Upper lobe of left lung (tissue), 6 donors: ENCODE measurements at places on chromosomes 1 and 21.
A peak's percentile ranks its signal among the peaks of the same experiment; 100 is the strongest.

GRCh38 chr21:44539991-44540666 is at the start of gene KRTAP10-1:
KRTAP10-1 (minus strand) TSS chr21:44540195; CDS start chr21:44540150, 45 bp downstream.
- no peak for DNase-seq

- peak; percentile 84 for DNase-seq
These were observed 14.4 kb downstream of the NOC2L start for GRCh38 chr1:944341-945325.

GRCh38 chr1:242405947-242406346 is 118.5 kb downstream of the PLD5 start:
- DNase-seq, result no peak

DNA sequence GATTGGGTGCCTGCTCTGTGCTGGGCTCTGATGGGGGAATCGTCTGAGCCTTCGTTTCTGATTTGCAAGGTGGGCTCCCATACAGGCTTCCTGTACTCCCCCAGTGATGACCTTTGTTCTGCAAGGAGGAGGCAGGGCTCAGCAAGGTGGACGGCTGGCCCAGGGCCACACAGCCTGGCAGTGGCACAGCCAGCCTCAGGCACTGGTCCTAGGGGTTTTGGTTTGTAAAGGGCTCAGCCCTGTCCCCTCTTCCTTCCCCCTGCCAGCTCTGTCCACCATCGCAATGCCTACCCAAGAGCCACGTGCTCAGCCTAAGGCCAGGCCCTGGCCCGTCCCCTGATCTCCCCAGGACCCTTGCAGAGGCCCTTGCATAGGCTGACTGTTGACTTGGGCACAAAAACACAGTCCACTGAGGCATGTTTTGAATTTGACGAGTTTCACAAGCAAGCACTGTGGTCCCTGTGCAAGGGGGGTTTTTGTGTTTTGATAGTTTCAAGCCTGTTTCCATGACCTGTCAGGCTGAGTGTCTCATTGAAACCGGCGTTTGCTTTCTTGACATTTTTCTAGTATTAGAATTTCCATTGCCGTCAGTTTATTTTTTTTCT is 39.5 kb upstream of the TNFRSF1B start:
- no peak for DNase-seq

GRCh38 chr1:26067432-26067911 is at the start of gene TRIM63:
TRIM63 (minus strand) TSS chr1:26067630; CDS start chr1:26067494, 136 bp downstream.
- DNase-seq, result no peak

DNA sequence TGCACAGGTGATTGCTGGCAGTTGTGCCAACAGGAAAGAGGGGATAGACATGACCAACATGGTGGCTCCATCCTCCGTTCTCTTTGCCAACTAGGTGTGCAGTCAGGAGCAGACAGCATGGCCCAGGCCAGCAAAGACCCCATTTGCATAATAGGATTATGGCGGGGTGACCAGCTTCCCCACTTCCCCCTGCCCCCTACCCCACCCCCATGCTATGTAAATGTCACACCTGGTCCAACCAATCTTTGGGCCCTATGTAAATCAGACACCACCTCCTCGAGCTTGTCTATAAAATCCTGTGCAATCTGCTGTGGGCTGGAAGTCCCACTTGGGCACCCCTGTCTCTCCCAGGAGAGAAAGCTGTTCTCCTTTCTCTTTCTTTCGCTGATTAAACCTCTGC is 146.0 kb downstream of the SLC30A10 start:
- no peak for DNase-seq

GRCh38 chr1:46830665-46831322 is 31.9 kb downstream of the CYP4B1 start:
- DNase-seq, result no peak

- DNase-seq, result no peak
These were observed 13.0 kb upstream of the GPR137B start for GRCh38 chr1:236129306-236129705.

DNA sequence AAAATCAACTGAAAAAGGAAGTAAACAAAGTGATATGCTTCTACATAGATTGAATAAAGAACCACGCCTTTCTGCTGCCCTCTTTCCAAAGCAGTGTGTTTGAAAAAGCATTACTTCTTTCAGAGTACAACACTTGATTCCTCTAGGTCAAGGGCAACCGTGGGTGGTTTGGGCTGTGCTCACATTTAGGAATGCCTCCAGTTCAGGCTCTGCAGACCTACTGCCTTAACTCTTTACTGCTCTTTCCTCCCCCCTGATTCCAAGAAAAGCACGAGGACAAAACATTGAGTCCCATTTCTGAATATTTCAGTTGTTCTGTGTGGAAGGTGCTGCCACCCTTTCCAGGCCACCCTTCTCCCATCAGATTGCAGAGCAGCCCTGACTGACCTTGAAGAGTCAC is 45.2 kb downstream of the ADAMTS1 start:
- DNase-seq, result no peak

GRCh38 chr1:40564913-40565312 is 33.5 kb downstream of the ZNF684 start:
- DNase-seq, result no peak

- no peak for DNase-seq
These were observed 15.1 kb upstream of the SLC2A1 start for GRCh38 chr1:42973799-42974198.

- no peak for DNase-seq
These were observed 124.3 kb upstream of the BCL9 start for GRCh38 chr1:147417024-147417423.

GRCh38 chr1:163055005-163055404 is 14.2 kb upstream of the RGS4 start:
- DNase-seq, result no peak

DNA sequence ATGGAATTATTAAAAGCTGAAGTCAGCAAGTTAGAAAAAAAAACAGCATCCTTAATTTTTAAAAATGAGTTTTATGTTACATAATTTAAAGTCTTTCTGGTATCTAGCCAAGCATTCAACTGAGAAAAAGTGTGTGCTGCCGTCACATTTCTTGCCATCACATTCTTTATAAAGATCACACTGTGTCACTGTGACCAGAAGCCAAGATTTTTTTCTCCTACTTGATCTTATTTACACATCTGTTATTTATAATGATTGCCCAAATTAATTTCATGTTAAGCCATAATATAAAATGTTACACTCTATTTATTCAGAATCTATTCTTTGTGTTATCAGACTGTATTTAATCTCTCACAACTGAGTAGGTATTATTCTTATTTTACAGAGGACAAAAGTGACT is 1603.7 kb downstream of the PLA2G4A start:
- no peak for DNase-seq

GRCh38 chr1:85898861-85899260 is 190.6 kb upstream of the ZNHIT6 start:
- no peak for DNase-seq

- DNase-seq, result no peak
These were observed 21.8 kb upstream of the DYNLT5 start for GRCh38 chr1:66730462-66730861.

- DNase-seq, result no peak
These were observed 280.2 kb upstream of the USP25 start for GRCh38 chr21:15449556-15449955.

DNA sequence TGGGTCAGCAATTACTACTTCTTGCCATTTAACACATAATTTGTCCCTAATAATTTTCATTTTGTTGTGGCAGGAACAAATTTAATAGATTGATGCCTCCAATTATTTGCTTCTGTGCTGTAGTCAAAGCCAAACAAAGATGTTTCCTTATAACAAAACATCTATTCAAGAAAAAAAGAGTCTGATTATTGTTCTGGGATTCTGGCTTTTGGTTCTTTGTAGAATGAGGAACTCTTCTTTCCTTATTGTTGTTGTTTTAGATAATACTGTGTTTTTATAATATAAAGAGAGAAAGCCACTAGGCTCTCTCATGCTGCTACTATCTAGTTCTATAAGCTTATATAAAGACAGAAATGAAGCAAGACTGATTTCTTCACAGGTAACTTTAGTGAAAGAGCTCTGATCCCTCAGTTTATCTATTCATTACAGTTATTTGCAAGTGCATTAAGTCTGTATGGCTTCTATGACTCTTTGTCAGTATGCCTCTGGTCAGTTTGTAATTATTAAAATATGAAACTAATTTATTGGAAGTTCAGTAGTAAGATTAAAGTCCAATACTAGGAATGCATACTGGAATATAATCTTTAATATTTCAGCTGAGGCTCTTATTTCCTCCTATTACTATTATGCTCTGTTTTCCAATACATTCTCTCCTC is 37.4 kb downstream of the PRKACB start:
- no peak for DNase-seq

GRCh38 chr1:233010146-233010545 is 59.7 kb downstream of the NTPCR start:
- no peak for DNase-seq

DNA sequence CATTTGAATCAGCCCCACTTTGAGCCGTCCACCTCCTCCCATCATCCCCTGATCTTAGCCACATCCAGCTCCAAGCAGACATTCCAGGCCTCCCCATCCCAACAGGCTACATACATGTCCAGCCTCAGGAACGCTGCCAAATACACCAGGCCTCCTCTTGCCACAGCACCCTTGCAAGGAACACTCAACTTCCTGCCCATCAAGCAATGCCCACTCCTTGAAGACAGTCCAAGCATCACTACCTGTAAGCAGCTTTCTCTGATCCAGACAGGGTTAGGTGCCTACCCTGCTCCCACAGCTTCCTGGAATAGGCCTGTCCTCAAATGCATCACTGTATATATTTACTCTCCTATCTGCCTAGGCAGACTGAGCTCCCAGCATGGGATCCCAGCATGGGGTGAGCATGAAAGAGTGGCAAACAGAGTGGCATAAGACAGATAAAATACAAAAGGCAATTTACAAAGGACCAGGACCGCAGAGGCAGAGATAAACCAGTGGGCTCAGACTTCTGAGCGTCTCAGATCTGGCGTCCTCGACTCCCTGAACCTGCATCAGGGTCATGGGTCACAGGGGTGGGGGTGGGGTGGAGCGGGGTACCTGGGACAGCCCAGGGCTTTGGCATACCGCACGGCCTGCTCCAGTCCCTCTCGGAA is 816 bp downstream of the HYI start:
- DNase-seq, result no peak

DNA sequence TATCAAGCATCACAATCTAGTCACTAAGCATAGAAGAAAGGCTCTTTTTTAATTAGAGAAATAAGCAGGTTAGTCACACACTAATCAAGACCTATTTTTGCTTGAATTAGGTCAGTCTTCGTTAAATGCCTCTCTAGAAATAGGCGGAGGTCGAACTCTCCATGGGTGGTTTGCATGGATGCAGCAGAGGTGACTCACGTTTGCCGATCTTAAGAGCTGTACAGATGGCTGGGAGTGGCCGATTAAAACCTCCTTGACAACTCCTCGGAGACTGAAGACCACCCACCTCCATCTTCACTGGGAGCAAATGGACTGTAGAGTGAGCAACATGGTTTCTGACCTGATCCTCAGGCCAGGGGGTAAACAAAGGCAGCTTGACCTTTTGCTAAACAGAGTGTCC is 249.3 kb downstream of the ZNF648 start:
- no peak for DNase-seq

GRCh38 chr1:247411621-247412327 is 4.2 kb upstream of the NLRP3 start:
- DNase-seq, result no peak

DNA sequence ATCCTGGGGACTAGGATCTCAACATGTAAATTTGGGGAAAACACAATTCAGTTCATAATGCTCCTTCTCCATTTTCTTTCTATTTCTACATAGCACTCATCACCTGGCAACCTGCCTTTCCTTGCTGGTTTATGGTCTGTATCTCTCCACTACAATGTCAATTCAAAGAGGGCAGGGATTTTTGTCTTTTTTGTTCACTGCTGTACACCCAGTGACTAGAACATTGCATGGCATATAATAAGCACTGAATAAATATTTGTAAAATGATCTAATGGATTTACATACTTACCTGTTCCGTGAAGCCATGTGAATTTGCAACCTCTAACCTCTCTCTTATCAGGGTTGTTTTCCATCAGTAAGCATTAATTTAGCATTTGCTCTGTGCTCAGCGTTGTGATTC is 27.4 kb upstream of the TBX15 start:
- no peak for DNase-seq

- peak; percentile 28 for DNase-seq
These were observed 50.5 kb upstream of the PRRC2C start for GRCh38 chr1:171434717-171435346.

DNA sequence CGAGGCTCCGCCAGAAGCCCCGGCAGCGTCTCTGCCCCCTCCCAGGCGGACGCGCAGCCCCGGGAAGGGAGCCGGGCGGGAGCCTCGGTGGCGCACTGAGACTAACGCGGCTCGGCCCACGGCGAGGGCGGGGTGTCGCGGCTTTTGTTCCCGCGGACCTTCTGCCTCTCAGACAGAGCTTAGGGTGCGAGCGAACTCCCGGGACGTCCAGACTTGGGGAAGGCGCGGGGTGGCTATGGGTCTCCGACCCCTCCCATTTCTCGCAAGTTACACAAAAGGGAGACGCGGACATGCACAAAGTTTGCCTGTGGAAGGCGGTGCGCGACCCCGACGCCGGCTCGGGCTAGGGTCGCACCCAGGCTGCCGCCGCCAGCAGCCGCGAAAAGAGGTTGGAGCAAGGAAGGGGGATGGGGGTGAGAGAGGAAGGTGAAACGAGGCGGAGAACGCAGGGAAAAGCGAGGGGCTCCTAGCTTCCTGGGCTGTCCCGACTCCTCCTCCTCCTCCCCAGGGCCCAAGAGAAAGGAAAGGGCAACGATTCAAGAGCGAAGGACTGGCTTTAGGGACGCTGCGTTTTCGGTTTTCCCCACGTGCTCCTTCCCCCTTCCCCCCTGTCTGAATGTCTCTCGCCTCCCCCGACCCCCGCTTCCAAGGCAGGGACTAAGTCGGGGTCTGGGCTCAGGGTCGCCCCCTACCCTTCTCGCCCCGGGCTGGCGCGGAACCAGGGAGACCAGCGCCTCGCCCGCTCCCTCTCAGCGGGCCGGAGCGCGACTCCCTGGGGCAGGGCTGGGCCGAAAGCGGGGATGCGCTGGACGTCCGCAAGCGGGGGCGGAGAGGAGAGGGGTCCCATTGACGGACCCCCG is 729 bp downstream of the APP start:
- peak; percentile 92 for DNase-seq

- DNase-seq, result peak; percentile 34
These were observed 20.4 kb downstream of the OLFML2B start for GRCh38 chr1:162003061-162003829.

DNA sequence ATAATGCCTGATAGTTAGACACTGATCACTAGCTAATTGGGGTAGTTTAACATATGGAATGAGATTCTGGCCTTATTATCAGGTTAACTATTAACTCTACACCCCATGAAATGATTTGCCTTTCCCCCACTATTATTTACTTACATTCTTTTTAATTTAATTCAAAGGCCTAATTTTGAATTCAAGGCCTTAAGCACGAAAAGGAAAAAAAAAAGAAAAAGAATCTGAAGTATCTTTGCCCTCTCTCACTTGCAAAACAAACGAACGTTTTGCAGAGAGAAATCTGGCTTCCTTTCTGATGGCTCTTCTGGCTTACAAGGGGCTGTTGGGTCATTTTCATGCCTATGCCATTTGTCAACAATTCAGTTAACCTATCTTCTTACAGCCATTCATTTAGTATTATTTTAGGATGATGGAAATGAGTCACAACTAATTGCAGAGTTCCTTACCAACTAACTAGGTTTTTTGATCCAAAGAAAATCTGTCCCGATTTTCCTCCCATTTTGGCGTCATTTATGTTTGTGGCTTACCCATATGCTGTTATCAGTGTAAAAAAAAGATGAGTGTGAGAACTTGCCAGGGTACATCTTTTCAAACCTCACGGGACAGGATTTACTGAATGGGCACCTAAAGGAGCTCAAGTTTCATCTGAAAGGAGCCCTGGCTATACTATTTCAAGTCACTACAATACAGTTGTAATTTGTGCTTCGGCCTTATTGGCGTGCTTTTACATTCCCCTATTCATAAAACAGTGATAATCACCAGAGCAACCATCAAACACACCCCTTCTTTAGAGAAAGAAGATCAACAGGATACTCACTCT is 1.9 kb upstream of the ERRFI1 start:
- no peak for DNase-seq
